Foreskin melanocyte (primary cell): ENCODE measurements at places on chromosomes 7 and 10.

DNA sequence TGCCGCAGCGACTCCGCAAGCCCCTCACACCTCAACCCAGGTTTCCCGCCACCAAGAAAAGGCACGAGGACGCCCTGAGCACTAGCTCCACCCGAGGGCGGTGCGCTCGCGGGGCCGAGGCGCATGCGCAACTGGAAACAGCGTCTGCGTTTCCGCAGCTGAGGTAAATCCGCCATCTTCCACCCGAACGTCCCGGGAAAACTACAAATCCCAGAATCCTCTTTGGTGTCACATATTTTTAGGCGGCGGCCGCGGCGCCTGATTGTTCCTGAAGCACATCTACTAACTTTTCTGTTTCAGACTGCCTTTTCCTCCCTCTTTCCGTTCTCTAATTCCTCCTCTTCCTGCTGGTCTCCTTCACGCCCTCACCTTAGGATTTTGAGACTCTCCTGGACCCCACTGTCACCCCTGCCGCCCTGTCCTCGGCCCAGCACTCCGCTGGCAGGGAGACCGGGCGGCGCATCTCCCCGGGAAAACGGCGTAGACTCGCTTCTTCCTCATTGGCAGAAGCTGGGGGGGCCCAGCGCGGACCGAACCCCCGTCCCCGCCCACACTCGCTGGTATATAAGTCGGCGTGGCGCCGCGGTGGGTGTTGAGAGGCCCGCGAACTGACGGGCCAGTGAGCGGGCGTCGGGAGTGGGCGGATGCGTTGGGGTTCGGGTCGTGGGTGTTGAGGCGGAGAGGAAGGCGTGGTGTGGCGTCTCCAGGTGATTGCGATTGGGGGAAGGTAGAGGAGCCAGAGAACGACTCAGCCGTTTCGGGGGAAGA is at the start of gene ZCWPW1:
TSS of gene ZCWPW1 (minus strand) at position 505 of the 768 bp plus-strand sequence. CDS start 8,054 bp downstream, outside the sequence.
- DNase-seq: peak; percentile 96

DNA sequence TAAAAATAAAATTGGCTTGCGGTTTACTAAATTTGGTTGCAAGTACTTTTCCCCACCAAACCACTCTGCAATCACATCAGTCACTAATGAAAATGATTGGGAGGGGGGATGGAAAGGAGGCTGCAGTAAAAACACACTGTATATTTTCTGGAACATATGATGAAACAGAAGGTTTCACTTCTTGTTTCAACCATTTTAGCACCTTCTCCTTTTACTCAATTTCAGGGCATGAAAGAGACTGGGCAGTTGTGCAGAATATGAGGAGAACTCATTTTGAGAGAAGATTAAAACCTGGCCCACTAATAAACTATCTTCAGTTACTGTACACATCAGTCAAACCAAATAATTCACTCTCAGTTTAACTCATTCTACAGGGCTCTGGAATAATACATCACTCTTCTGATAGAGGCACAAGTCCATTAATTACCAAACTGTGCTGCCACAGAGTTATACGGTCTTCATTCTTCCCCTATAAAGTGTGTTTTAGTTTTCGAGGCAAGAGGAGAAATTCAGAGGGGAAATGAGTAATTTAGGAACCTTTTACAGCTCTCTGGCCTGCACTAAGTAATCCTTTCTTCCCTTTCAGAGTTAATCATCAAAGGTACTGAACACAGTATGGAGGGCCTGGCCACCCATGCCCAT is 25.5 kb downstream of the JAZF1 start:
- DNase-seq: no peak

DNA sequence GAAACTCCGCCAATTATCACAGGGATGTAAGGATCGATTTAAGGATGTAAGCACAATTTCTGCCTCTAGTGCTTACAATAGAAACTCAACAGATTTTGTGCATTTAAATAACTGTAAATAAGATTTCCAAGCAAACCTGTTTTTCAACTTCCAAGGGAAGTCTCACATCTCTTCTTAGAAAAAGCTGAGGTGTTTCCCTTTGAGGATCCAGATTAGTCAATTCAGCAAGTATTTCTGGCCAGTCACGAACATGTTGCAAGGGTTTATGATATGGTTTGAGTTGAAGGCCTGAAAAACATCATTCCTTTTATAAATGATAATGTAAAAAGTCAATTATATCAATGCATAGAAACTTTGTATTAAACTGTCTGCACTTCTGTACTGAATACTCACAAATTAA is 23.9 kb downstream of the KRIT1 start:
- DNase-seq: no peak

DNA sequence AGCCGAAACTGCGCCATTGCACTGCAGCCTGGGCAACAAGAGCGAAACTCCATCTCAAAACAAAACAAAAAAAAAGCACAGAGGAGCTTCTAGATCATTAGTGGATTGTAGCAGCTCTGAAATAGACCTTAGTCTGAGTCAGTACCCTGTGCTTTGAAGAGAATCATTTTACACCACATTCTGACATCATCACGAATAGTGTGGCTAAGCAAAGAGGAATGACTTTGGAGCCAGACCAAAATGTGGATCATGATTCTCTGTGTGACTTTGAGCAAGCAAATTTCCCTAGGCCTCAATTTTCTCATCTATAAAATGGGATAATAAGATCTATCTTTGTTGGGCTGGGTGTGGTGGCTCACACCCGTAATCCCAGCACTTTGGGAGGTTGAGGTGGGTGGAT is 618.9 kb downstream of the CALN1 start:
- DNase-seq: peak; percentile 22

GRCh38 chr10:16853201-16853600 is 36.0 kb upstream of the RSU1 start:
- DNase-seq: peak; percentile 52

GRCh38 chr7:140927351-140927750 is 2.6 kb upstream of the BRAF start:
- DNase-seq: no peak

DNA sequence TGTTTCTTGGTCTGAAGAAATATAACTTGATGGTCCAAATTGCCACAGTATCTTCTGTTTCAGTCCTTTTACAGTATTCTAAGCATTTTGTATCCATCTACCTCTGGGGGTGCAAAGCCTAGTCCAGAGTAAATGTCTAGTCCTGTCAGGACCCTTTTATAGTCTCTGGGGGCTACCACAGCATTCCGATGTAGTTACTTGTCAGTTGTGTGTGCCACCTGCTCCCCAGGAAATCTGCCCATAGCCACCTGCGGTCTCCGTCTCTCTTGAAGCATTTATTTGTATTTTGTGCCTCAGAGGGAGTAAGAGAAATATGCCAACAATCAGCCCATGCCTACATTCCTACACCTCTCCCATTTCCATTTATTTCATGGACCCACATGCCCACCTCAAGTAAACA is 12.8 kb downstream of the AGBL3 start:
- DNase-seq: no peak

GRCh38 chr10:51915031-51915542 is 215.7 kb upstream of the CSTF2T start:
- DNase-seq: no peak

- DNase-seq: no peak
Observed at GRCh38 chr10:78589687-78590086, 479.1 kb upstream of the ZMIZ1 start.

DNA sequence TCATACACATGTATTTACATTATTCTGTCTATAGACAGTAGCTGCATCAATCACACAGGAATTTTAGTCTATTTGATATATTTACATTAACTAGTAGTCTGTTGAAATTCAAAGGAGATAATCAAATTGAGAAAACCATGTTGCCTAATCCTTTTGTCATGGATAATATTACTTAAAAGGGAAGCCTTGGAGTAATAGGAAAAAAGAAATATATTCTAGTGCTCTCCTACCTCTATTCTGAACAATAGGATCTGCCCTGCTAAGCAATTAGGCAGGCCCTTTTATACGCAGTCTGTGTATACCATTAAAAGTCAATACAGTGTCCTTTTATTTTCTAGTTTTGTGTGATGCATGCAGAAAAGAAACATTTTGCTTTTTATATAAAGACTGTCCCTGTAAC is 24.5 kb downstream of the UMAD1 start:
- no peak for DNase-seq

- no peak for DNase-seq
Observed at GRCh38 chr7:105906695-105907094, 30.3 kb upstream of the ATXN7L1 start.

- no peak for DNase-seq
Observed at GRCh38 chr7:144859739-144860138, 23.9 kb upstream of the TPK1 start.

- no peak for DNase-seq
Observed at GRCh38 chr7:122652876-122653275, 46.0 kb downstream of the RNF133 start.

- no peak for DNase-seq
Observed at GRCh38 chr10:78224602-78225001, 190.9 kb downstream of the RPS24 start.

DNA sequence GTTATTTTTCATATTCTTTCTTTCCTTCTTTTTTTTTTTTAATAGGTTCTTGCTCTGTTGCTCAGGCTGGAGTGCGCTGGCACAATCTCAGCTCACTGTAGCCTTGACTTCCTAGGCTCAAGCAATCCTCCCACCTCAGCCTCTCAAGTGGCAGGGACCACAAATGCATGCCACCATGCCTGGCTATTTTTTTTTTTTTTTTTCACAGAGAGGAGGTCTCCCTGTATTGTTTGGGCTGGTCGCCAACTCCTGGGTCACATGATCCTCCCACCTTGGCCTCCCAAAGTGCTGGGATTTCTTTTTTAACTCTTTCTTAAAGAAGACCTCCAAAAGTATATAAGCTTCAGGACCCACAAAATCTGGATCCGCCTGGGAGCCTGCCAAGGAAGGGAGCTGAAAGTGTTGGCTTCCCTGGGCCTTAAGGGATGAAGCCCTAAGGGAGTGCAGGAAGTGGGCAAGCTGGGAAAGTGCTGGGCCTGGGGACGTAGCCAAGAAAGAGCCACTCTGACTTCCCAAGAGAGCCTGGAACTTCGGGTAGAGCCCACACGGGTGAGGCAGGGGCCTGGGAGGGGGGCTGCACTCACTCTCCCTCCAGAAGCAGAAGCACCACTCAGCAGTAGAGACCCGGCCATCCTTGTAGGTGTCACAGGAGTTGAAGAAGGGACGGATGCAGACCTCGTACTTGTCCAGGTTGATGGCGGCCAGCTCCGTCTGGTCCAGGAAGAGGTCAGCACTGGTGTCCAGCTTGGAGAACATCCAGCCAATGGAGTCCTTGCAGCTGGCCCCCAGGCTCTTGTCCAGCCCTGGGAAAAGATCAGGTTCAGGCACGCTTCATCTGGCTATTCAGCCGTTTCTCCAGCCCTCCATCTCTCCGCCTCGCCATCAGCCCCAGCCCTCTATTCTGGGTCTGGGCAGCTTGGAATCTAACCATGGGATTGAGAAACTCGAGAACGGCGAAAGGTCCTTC is 21.8 kb downstream of the SPOCK2 start:
- no peak for DNase-seq

DNA sequence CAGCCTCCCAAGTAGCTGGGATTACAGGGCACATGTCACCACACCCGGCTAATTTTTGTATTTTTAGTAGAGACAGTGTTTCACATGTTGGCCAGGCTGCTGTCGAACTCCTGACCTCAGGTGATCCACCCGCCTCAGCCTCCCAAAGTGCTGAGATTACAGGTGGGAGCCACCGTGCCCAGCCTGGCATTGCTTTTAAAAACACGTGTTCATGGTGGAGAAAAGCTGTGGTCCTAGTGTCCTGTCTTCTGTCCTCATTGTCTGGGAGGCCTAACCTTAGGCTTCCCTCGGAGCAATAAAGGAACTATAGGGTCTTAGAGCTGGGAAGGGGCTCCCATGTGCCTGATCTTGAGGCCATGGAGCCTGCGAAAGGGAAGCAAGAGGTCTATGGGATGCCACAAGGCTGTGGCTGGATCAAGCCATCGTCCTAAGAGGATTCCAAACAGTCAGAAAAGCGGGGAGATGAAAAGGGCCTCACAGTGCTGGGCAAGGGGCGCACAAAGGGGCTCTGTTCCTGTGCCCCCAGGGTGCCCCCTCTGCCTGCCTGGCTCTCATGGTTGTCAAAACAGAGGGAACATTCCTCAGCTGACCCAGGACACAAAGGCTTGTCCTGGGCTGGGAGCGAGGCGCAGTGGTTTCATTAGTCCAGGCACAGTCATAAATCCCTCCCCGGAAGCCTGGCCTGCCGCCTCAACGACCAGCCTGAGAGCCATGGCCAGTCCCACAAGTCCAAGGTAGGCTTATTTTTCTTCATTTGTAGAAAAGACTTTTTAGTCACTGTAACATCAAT is 106.6 kb upstream of the TNS3 start:
- DNase-seq: peak; percentile 83

- no peak for DNase-seq
Observed at GRCh38 chr10:80277016-80277415, 12.4 kb downstream of the MAT1A start.

- no peak for DNase-seq
Observed at GRCh38 chr7:150855476-150856302, 3.4 kb downstream of the AOC1 start.

DNA sequence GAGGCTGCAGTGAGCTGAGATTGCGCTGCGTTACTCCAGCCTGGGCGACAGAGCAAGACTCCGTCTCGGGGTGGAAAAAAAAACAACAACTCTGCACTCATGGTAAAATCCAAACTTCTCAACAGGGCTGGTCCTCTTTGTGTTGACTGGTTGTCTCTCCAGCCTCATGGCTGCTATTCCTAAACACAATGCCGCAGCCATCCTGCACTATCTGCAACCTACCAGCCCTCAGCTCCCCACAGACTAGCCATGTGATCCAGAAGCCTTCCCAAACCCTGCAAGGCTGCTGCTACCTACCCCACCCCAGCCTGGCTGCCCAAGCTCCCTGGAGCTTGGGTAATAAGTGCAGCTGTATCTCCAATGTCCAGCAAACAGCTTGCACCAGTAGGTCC is 11.7 kb downstream of the ZYX start:
- no peak for DNase-seq

- no peak for DNase-seq
Observed at GRCh38 chr10:114516356-114516755, 112.1 kb upstream of the AFAP1L2 start.

- DNase-seq: no peak
Observed at GRCh38 chr10:132383101-132383500, 13.9 kb upstream of the PWWP2B start.

GRCh38 chr10:71211775-71212317 is 524 bp upstream of the UNC5B start:
- DNase-seq: no peak

DNA sequence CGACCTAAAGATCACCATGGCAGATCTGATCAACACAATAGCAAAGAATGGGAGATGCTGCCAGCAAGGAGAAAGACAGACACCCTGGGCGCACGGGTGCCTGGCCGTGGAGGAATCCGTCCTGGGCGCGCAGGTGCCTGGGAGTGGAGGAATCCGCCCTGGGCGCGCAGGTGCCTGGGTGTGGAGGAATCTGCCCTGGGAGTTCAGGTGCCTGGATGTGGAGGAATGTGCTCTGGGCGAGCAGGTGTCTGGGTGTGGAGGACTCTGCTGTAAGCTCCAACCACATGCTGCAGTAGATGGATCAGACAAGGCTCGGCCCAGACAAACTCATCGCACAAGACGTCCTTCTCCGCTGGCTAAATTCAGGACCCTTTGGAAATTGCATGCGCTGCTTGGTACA is 346.3 kb upstream of the ADARB2 start:
- no peak for DNase-seq
